ENCODE measurements at places on chromosomes 1 and 21.
A peak's percentile ranks its signal among the peaks of the same experiment; 100 is the strongest.

- DNase-seq: peak; percentile 20
These were observed 34.7 kb downstream of the SLC1A7 start for GRCh38 chr1:53107570-53108322.

DNA sequence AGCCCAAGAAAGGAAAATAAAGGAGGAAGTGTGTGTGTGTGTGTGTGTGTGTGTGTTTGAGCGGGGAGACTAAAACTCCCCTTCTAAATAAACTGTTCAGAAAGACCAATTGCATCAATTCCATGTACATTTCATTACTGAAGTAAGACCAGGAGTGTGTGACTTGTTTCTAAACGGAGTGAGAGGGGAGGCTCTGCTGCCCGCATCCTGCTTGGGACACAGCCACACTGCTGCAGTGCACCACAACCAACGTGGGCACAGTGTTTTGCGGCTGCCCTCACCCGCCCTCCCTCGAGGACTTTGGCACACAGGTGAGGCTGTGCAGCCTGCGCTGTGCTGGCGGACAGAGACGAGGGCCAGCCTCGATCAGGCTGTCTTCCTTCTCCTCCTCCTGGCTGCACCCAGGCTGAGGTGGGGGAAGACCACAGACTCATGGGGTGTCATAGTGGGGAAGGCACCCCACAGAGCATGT is 31.0 kb upstream of the H6PD start:
- no peak for DNase-seq

DNA sequence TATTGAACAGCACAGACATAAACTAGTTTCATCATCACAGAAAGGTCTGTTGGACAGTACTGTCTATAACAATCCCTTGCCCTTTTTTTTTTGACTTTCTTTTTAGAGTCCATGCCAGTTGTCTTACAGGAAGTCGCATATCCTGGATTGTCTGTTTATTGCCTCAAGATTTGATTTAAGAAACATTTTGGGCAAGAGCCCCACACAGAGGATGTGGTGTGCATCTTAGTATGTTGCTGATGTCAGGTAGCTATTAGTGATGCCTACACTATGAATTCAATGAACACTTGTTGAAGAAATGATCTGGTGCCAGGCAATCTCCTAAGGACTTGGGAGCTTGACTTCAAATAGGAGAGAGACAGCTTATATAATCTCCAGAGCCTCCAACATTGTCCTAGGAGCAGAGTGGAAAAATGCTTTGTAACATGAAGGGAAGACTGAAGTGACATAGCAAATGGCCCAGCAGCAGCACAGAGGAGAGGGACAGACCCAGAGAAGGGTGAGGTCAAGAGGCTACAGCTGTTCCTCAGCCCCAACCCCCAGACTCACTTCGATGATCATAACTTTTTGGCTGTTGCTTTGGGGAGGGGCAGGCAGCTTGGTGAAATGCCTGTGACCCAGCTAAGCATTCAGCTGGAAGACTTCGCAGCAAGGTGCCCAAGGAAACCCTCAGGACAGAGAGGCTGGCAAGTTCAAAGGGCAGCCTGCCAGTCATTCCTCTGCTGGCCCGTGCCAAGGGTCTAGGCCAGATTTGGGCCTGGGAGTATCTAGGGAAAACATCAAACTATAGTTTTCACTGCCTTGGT is 7.5 kb upstream of the RAB29 start:
- no peak for DNase-seq

DNA sequence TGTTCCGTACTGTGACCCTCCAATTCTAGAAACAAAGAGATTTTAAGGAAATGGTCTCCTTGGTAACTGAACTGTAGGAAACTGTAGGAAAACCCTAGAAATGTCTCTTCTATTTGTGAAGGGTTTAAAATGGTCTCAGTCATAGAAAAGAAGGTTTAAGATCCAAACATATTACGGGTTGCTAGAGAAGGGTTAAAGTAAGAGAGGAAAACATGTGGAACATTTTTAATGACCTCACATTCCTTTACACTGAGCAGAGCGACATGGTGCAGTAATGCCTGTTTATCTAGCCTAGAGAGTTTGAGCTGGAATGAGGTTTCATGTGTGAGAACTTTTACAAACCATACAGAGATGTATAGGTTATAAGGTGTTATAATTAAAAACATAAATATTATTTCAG is 36.9 kb upstream of the C1orf105 start:
- no peak for DNase-seq

GRCh38 chr21:29430576-29430975 is 131.9 kb downstream of the BACH1 start:
- no peak for DNase-seq

GRCh38 chr1:45767035-45767434 is 16.6 kb upstream of the IPP start:
- no peak for DNase-seq

DNA sequence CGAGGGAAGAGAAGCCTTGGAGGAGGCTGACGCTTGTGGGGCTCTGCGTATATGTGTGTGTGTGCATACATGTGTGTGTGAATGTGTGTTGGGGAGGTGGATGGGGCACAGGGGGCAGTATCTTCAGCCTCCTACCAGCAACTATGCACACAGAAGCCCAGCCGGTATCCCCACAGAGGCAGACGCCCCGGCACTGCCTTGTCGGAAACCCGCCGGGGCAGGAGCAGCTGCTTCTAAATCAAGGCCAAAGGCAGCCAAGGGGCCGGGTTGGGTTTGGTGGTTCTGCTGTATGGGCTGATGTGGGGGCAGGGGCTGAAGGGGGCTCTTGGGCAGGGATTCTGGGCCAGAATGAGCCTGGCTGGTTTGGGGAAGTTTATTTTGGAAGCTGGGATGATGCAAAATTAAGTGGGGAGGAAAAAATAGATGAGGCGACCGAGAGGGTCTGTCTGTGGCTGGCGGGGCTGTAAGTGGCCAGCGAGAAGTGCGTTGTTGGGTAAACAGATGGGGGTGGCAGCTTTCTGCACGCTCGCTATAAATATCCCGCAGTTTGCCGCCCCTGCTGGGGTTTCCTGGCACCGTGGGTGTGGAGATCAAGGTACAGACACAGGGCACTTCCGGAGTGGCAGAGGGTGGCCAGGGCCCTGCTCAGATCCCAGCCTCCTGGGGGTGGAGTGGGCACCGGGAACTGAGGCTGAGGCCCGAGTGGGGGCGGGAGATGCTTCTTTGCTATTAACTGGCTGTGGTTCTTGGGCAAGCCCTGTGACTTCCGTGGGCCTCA is 11.0 kb upstream of the WNT4 start:
- DNase-seq: peak; percentile 9

GRCh38 chr1:153444078-153444477 is 16.4 kb downstream of the S100A7 start:
- no peak for DNase-seq

All from SHP77 treated with DMSO at 0.1 percent for 48 hours (cell line).